Stimulated activated CD4-positive, alpha-beta T cell treated with anti-CD3 and anti-CD28 coated beads, Interleukin-12 subunit alpha, Interleukin-12 subunit beta, amount 100 ng/mL, for 24 hours (primary cell): ENCODE measurements at places on chromosomes 1 and 21.

GRCh38 chr1:195019385-195019784, 1588.9 kb downstream of the KCNT2 start:
- DNase-seq, result no peak

- no peak for DNase-seq
These were observed 273.9 kb downstream of the TM2D1 start for GRCh38 chr1:61450872-61451571.

DNA sequence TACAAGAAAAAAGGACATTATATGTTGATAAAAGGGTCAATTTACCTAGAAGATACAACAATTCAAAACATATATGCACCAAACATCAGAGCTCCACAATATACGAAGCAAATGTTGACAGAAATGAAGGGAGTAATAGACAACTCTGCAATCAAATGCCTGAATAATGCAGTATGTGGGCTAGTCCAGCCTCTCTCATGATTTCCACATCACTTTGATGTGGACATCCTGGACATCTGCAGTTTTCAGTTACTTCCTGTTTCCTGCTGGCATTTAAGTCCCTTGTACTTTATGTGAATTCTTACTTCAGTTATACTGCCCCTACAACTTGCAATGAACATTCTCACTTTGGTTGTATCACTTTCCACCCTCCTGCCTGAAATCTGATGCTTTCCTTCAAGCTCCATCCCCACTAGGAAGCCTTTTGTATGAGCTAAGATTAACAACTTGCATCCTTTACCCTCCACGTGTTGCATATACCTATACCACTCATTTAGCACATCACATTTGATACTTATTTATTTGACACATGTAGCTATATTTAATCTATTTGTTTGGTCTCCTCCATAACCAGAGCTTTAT, 36.7 kb downstream of the DISC1 start:
- DNase-seq, result no peak

DNA sequence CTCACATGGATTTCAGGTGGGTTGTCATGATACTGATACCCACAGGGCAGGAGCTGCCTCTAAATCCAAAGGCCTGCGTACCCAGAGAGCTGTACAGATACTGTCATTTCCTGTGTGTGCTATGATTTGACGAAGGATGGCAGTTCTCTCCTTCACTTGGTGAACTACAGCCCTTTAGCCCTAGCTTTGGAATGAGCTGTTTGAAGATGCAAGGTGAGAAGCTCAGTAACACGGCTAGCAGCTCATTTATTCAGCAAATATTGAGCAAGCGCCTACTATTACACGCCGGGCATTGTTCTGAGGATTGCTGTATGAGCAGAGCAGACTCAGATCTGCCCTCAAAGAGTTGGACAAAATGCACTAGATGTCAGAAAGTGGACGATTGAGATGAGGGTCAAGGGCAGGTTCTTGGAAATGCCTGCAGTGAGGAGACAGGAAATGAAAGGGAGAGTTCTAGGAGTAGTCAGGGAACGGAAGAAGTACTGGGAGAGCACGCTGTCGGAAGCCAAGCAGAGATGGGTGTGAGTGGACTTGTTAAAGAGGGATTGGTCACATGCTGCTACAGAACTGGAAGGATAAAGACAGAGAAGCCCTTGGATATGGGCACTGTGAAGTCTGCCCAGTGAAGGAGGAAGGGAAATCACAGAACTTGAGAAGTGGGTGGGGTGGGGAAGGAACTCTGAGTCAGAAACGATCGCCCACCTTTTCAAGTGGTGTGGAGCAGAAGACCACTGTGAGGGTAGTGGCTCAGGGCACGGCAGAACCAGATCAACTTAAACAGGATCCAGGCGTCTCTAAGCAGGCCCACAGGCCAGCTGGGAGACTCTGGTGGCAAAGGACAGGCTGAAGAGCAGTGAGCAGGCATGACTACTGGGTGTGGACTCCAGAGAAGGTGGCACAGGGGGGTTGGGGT, 7.1 kb downstream of the PTGFRN start:
- DNase-seq, result no peak

DNA sequence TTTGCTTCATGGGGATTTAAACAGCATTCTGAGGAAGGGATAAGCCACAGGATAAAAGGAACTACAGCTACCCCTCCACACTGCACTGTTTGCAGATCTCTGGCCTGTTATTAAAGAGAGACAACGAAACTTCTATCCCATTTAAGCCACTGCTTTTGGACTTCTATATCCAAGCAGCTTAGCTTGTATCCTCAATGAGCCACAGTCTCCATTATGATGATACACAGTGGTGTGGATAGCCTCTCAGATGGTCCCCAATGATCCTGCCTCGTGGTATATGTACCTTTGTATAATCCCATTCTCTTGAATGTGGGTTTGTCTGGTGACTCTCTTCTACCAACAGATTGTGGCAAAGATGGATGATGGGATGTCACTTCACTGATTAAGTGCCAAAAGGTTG, 36.0 kb upstream of the MARK1 start:
- no peak for DNase-seq

DNA sequence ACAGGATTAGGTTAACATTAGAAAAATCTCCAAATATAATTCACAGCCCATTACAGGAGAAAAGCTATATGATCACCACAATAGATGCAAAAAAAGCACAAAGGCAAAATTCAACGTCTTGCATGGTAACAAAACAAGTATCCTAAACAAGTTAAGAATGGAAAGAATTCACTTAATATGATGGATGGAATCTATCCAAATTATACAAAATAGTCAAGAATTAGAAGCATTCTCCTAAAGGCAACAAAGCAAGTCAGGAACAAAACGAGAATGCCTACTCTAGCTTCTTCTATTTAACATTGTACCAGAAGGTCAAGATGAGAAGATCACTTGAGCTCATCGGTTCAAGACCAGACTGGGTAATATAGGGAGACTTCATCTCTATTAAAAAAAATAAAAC, 442.8 kb downstream of the SETD4 start:
- no peak for DNase-seq

GRCh38 chr1:25615563-25616094, 962 bp upstream of the MAN1C1 start:
- DNase-seq, result no peak

GRCh38 chr1:43321331-43321891, 16.2 kb upstream of the MPL start:
- no peak for DNase-seq

- DNase-seq, result no peak
These were observed 24.2 kb upstream of the CR2 start for GRCh38 chr1:207429963-207430362.

DNA sequence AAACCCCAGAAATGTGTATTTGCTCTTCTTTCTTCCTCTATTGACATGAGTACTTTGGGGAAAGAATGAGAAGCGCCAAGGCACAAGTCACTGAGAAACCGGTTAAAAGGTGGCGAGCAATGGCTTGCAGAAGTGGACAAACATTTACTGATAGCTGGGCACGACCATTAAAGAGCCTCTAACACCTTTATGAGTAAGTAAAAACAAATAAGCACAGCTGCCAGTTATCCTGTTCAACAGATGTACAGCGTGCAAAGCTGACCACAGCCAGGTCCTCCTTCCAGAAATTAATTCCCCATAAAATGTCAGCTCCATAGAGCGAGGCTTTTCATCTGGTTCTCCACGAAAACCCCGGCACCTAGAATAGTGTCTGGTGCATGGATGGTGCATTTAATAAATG, 72.7 kb downstream of the CAPZB start:
- DNase-seq, result no peak

GRCh38 chr1:44483089-44483874, 78.2 kb downstream of the RNF220 start:
- no peak for DNase-seq

DNA sequence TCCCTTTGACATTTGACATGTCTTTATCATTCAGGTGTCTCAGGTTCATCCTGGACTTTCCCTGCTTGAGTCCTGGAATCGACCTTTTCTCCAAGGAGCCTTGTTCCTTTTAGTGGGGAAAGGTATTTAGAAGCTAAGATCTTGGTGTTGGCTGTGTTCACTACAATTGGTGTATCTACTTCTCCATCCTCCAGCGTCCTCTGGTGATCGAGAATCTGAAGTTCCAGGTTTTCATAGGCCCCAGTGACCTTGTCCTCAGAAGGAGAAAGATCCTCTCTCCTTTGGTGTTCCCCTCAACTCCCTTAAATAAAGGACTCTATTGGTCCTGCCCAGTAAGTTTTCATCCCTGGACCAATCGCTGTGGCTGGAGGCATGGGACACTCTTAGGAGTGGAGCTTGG, 22.1 kb downstream of the MROH7 start:
- DNase-seq, result no peak

DNA sequence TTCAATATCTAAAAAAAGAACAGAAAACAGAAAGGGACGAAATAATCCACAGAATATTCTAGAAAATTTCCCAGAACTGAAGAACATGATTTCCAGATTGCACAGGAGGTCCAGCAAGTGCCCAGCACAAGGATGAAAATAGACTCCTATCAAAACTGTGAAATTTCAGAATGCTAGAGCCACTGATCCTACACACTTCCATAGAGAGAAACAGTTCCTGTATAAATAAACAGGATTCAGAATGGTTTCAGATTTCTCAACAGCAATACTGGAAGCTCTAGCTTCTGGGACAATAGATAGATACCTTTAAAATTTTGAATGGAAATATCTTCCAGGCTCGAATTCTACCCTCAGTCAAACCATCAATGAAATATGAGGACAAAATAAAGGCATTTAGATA, 4.6 kb downstream of the TARBP1 start:
- DNase-seq, result no peak

GRCh38 chr1:242523719-242524570, 552 bp downstream of the PLD5 start:
- no peak for DNase-seq

DNA sequence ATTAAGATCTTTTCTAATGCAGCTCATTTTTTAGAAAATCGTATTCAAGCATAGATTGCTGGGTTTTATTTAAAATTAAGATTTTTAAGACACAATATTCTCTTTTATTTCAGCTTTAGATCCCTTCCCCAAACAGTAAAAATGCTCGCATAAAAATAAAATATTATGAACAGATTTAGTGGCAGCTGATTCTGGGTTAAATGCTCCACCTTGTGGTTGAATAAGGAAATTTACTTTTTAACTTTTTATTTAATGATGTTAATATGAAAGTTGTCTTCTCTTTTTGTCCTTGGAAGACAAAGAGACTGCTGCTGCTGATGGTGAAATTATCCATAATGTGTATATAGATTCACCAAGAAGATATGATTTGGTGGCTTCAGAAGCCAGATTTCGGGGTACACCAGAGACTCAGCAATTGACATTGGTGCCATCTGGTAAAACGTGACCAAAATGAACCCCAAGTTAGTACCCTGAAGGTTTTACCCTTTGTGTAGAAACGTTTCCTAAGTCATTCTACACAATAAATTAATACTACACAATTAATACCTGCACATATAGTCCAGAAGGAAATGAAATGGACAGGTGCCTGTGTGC, 128.0 kb downstream of the ADAMTS1 start:
- no peak for DNase-seq

DNA sequence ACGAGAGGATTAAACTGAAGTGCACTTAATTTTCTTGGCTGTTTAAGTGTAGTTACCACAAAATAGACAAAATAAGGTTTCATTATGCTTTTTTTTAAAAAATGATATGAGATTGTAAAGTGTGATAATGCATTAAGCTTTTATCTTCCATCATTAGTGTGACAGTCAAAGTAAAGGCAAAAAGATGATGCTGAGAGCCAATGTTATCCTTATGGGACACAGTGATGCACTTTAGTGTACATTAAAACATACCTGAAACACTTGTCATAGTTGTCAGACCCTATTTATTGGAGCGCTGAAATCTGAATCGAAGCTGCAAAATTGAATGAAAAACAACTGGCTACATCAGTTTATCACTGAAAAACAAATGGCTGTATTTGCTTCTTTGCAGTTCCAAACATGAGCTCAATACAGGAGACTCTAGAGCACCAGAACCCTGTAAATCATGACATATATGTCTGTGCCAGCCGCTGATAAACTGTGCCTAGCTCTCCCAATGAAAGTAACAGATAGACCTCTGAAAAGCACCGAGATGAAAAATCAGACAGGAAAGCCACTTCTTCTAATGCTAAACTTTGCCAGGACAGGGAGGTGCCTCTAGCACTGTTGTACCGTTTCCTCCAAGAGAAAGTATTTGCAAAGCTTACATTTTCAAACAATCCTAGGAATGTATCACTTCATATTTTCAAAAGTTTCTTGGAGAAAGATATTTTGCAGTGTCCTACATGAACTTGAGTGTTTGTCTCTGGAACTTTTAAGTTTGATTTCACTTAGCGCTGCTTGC, 120.7 kb upstream of the TMPRSS15 start:
- DNase-seq, result no peak
